Activated CD8-positive, alpha-beta memory T cell treated with anti-CD3 and anti-CD28 coated beads, Interleukin-2, amount 10 ng/mL, durations not matched to agents 7 days and 5 days (primary cell): ENCODE measurements at places on chromosomes 7 and 10. TPM values are rescaled to one million over a fixed set of nuclear protein-coding genes. Genes with fewer than 3 reads are reported as not detected.

- no peak for DNase-seq
Measured at GRCh38 chr10:74439213-74439612, 288.2 kb downstream of the ADK start.

DNA sequence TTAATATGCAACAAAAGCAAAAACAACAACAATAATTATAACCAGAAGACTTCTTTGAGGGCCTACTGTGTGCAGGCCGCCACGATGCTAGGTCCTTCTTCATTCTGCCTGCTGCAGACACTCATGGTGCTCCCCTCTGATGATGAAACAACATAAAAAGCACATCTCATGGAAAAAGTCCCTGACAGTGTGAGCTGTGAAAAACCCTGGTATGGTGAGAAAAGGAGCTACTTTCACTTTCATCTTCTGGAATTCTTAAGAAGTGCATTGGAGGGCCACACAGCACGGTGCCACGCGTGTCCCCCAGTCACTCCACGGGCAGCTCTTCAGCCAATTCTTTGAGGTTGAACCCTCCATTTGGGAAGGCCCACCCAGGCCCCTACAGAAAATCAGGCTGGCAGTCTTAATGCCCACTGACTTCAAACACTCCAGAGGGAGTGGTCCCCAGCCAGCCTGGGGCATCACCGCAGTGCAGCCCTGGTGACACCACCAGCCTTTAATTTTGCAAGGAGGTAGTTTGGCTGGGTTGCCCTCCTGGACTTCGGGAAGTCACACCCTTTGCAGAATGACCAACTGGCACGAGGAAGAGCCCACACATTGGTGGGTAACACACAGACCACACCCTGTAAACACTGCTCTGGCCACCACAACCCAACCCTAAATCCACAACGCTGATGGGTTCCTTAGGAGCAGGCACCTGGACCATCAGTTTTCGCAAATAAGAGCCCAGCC, 7.7 kb downstream of the KCNMA1 start:
- no peak for DNase-seq

- DNase-seq, result no peak
Measured at GRCh38 chr10:43955002-43955596, 306.4 kb upstream of the ZNF32 start.

GRCh38 chr7:125834421-125834820, 904.8 kb upstream of the POT1 start:
- DNase-seq, result no peak

GRCh38 chr10:98028168-98028770, 2.2 kb downstream of the CRTAC1 start:
- DNase-seq, result peak; percentile 76

GRCh38 chr10:98963608-98964007, 272.0 kb downstream of the HPSE2 start:
- DNase-seq, result no peak

- no peak for DNase-seq
Measured at GRCh38 chr10:99843310-99843709, 60.9 kb downstream of the ABCC2 start.

DNA sequence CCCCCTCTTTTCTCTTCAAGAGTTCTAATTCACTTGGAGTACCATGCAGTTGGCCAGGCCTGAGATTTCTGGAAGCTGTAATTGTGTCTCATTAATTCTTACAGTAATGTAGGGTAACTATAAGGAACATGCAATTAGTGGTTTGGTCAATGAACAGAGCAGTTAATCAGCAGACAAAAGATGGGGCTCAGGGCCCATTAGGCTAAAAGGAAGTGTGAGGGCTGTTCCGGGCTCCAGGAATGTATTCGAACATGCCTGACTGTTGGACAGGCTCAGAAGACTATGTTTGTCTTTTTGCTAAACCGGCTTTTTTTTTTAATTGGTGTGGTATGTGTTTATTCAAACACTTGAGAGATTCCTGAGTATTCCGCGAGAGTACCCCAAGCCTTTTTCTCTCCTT, 42.5 kb upstream of the FZD8 start:
- DNase-seq, result no peak

DNA sequence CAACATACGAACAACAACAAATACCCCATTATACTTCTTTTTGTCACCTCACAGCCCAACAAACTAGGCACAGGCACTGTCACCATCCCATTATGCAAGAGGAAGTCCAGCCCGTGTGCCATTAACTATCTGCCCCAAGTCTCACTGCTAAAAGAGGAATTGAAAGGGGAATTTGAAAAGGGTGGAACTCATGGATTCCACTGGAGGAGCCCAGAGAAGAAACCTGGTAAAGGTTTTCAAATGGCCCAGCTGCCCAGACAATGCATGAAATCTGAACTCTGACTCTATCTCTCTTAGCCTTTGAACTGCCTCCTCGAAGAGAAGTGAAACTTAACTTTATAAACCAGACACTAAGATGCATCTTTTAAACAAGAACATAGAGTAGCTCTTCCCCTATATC, 130.0 kb downstream of the PLXNA4 start:
- DNase-seq, result no peak

SPDYE8 gene
- total RNA-seq, result not detected

CD36 gene
- not detected for total RNA-seq

NPFFR1 gene
- not detected for total RNA-seq

DYNC1I1 gene
- not detected for total RNA-seq

DNA sequence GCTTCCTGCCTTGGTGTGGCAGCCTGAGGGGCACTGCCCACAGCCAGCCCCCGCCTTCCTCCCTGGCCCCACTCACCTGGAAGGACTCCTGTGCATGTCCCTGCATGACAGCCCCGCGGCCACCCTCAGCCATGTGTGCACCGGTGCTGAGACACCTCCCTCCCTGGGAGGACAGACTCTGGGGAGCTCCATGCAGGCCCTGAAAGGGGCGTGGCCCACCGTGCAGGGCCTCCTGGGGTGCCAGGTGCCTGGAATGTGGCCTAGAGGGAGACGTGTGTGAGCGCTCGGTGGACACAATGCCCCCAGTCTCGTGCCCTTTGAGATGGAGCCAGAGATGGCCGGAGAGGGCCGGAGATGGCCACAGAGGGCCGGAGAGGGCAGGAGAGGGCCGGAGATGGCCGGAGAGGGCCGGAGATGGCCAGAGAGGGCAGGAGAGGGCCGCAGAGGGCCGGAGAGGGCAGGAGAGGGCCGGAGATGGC, 59.1 kb upstream of the PPP2R2D start:
- no peak for DNase-seq

DNA sequence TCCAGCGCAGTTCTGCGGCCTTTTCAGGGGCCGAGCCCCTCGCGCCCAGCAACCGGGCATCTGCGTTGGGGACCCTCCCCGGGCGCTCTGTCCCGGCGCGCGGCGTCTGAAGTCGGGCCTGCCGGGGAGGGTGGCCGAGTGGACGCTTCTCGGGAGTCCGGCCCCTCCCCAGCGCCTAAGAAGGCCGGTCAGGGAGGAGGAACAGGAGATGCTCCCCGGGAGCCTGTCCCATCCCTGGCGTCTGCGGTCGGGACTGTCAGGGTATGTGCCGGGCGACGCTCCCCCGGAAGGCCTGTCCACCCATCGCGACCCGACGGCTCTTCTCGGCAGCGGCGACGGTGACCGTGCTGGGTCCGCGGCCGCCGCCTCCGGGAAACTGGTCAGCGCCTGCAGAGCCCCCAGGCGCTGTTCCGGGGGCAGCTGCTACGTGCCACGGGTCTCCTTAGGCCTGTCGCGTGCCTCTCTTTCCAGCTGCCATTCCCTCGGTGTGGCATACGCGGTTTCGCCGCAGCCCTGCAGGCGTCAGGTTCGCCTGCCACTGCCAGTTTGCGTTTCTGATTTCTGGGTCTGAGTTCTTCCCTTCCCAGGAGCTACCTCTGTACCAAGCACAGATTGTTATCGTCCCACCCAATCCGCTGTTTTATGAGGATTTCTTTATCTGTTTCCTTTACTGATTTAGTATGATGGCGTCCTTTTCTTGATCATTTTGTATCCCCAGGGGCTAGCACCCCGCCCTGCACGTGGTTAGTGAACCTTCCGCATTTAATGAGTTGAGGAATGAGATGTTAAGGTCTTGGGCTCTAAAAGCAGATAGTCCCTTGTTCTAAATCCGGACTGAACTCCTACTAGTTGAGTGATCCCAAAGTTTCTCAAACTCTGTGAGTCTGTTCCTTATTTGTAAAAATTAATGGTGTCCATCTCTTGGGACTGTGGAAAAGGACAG, 782 bp downstream of the IFIT5 start:
- peak; percentile 68 for DNase-seq

- DNase-seq, result no peak
Measured at GRCh38 chr7:117084286-117084685, 131.0 kb downstream of the ST7 start.

DNA sequence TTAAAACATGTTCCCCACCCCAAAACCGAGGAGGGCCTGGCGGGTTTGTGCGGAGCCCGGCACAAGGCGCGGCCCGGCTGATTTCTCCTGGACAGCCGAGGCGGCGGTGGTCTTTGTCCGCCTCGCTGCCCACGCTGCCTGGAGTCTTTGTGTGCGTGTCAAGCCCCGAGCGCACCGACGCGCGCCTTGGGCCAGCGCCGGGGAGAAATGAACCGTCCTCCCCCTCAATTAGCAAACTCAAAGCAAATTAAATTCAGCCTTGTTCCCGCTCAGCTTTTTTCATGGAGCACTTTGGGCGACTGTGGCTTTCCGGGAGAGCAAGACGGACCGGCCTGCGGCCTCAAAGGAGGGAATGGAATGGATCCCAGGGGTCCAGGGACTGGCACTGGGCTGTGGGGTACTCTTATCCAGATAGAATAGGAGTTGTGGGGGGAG, 4.1 kb downstream of the EMX2 start:
- DNase-seq, result no peak

DNA sequence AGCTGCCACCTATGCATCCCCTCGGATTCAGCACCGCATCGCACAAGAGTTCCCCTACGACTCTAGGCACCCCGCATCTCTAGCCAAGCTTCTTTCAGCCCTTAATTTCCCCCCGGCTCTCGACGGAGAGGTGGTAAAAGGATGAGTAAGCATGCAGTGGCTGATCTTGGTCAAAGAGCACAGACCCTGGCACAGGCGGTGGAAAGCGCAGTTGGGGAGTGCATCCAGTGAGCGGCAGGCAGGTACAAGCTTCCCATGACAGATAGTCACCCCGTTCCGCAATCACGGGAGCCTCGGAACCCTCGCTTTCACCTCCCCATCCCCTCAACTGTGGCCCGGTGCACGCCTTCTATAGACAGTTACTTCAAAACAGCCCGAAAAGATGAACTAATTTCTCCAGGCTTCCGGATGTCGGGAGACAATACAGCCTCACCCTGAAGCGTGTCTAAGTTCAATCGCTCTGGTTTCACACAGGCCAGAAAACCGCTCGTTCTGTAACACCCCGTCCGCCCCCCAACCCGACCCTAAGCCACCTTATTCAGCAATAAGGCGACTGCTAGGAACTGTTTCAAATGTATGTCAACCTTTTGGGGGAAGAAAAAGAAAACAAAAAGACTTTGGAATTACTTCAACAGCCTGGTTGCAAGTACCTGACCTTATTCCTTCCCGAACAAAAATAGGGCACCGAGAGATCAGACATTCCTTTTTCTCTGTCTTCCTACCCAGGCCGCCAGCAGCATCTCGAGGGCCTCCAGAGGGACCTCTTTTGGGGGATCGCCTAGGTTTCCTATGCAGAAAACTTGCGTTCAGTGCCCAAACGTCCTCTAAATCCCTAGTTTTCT, 1.4 kb downstream of the RHEB start:
- peak; percentile 79 for DNase-seq

- no peak for DNase-seq
Measured at GRCh38 chr7:98162758-98163157, 48.5 kb upstream of the BHLHA15 start.

ADK gene
- 46.2 TPM for total RNA-seq

DNA sequence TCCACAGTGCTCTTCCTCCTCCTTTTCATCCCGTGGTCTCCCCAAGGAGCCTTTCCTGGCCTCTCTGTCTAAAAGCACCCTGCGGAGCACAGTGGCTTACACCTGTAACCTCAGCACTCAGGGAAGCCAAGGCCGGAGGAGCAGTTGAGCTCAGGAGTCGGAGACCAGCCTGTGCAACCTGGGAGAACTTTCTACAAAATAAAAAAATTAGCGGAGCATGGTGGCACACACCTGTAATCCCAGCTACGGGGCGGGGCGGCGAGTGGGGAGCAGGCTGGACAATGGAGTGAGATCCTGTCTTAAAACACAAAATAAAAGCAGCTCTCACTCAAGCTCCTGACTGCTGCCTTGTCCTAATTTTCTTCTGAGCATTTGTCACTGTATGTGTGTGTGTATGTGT, 1.4 kb upstream of the COBL start:
- DNase-seq, result no peak

GRCh38 chr7:121793716-121794115, 79.2 kb upstream of the PTPRZ1 start:
- no peak for DNase-seq

- DNase-seq, result no peak
Measured at GRCh38 chr10:125057158-125058001, 103.0 kb downstream of the CTBP2 start.

- DNase-seq, result no peak
Measured at GRCh38 chr7:27178366-27178765, 4.2 kb upstream of the HOXA10 start.

LRIT1 gene
- not detected for total RNA-seq

- no peak for DNase-seq
Measured at GRCh38 chr7:92827464-92828120, 8.8 kb downstream of the CDK6 start.

DNA sequence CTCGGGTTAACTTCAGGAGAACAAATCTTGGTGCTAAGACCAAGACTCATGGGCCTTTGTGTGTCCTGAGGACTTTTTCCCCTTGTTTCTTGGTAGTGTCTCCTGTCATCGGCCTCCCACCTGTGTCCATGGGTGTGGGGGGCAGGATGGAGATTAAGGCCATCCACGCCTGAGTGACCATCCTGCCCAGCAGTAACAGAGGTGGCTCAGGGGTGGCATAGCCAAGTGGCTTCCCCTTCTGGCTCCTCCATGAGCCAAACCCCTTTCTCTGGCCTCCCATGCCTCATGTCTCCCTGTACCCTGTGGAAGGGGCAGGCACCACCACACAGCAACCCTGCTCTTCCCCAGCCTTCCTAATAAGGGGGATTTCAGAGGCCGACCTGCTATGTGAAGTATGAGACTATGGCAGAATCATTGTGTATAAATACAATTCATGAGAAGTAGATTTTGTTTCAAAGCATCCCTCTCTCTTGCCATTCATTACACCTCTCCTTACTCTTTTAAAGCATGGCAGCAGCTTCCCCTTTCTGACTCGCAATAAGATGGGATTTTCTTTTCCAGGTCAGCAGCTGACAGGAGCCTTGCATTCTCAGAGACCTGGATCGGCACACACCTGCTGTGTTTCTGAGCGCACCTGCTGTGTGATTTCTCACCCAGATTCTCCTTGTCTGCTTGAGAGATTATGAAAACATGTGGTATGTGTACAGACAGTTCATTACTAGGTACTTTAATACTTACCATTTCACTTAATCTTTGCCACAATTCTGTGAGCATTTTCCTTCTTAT, 102.5 kb downstream of the XPNPEP1 start:
- DNase-seq, result no peak

GRCh38 chr10:68212721-68213352, 19.1 kb downstream of the ATOH7 start:
- DNase-seq, result no peak

RAB19 gene
- 5.0 TPM for total RNA-seq

- peak; percentile 21 for DNase-seq
Measured at GRCh38 chr10:42962902-42963231, 114.0 kb upstream of the RET start.

LEP gene
- not detected for total RNA-seq

- no peak for DNase-seq
Measured at GRCh38 chr10:77138541-77138940, 499.1 kb downstream of the KCNMA1 start.

GRCh38 chr7:136446751-136447150, 421.7 kb upstream of the CHRM2 start:
- DNase-seq, result no peak
